ENCODE measurements at places on chromosomes 11 and 22.

DNA sequence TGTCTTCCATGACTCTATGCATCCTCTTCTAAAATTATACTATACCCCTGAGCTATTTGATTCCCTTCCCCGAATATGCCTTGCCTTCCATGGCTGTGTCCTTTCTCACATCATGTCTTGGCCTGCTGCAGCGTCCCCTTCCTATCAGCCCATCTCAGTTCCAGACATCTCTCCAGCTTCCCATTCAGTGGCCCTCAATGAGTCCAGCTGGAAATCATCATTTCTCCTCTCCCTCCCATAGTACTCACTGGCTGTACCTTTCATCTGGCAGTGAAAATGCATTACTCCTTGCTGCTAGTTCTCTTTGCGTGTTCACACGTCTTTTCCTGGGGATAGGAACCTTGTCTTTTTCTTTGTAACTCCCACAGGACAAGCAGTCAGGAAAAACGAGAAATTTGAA, 486.8 kb downstream of the NTM start:
- no peak for DNase-seq

GRCh38 chr22:29317827-29318454, 2.4 kb upstream of the RASL10A start:
- no peak for DNase-seq

- DNase-seq: peak; percentile 81
These were observed 13.7 kb downstream of the EHD1 start for GRCh38 chr11:64864473-64865285.

DNA sequence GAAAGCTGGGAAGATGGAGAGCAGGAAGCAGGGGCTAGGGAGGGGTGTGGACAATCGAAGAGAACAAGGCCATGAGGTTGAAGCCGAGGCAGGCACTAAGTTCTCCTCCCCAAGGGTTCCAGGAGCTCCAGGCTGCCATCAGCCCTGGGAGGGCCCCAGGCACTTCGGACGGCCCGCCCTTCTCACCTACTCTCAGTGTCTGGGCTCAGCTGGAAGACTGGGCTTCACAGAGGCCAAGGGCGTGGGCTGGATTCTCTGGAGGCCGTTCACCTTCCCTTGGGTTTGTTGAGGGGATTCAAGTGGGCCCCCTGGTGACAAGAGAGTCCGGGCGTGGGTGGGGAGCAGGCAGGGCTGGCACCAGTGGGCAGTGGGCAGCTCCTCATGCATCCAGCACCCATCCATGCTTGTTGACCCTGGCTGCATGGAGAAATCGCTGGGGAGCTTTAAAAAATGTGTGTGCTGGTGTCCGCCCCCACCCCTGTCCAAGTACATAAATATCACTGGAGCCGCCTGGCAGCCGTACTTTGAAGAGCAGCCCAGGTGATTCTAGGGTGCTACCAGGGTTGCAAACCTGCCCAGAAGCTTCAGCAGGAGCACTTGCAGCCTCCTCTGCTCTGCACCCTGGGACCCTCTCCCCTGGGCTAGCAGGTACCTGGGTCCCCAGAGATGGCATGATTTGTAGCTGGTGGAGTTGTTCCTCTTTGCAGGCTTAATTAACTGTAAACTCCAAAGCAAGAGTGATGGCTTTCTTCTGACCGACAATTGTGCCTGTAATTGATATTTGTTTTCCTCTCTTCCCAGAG, 74.3 kb downstream of the RTL6 start:
- no peak for DNase-seq

GRCh38 chr22:28034145-28034759, 115.2 kb upstream of the PITPNB start:
- DNase-seq: no peak

- no peak for DNase-seq
These were observed 2.7 kb downstream of the AHNAK start for GRCh38 chr11:62543680-62544444.

- no peak for DNase-seq
These were observed 3.9 kb downstream of the TOLLIP start for GRCh38 chr11:1305501-1306056.

- DNase-seq: no peak
These were observed 4.8 kb downstream of the MAP3K11 start for GRCh38 chr11:65609229-65609628.

DNA sequence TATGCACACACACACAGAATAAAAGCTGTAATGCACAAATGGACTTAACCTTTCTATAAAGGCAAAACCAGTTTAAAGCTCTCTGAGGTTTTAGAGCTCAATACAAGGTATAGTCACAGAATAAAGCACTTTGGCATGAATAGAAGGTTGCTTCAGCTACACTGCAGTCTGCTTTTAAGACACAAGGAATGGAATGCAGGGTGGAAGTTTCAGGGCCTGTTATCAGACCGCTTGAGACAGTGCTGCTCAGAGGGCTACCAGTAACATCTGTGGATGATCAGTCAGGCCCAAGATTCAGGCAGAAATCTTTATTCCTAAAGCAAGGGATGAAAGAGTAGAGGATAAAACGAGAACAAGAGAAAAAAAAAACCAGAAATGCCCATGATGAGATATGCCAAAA, 46.7 kb downstream of the CD44 start:
- DNase-seq: no peak
